NCI-H1092 treated with DMSO at 0.1 percent for 48 hours (cell line): ENCODE measurements at places on chromosomes 7 and 10.

- DNase-seq = no peak
These were observed 134.4 kb downstream of the SH3PXD2A start for GRCh38 chr10:103720964-103721335.

- no peak for DNase-seq
These were observed 650.9 kb upstream of the GALNT17 start for GRCh38 chr7:70480927-70481569.

- DNase-seq = no peak
These were observed 159.7 kb downstream of the AUTS2 start for GRCh38 chr7:69757981-69758430.

- no peak for DNase-seq
These were observed 19.2 kb upstream of the ZNF32 start for GRCh38 chr10:43667761-43668386.

DNA sequence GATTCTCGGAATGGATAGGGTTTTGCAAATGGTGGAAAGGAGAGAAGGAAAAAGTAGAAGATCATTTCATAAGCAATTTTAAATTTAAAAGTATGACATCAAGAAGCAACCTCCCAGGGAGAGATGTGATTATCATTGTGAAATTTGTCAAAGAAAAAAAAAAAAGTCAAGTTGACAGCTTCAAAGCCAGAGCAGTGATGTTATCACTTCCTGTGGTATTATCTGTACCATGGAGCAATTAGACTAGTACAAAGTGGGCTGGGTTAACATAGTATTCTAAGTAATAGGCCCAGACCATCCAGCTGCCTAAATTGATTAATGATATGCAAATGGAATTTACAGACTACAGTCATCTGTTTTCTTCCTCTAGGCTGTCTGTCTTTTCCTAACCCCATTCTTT is 84.0 kb upstream of the NPY start:
- no peak for DNase-seq

GRCh38 chr7:40726559-40726958 is 591.8 kb downstream of the SUGCT start:
- no peak for DNase-seq

- DNase-seq = no peak
These were observed 155.8 kb downstream of the SKIDA1 start for GRCh38 chr10:21369697-21370096.

GRCh38 chr10:28587270-28587969 is 54.5 kb downstream of the WAC start:
- DNase-seq = no peak

DNA sequence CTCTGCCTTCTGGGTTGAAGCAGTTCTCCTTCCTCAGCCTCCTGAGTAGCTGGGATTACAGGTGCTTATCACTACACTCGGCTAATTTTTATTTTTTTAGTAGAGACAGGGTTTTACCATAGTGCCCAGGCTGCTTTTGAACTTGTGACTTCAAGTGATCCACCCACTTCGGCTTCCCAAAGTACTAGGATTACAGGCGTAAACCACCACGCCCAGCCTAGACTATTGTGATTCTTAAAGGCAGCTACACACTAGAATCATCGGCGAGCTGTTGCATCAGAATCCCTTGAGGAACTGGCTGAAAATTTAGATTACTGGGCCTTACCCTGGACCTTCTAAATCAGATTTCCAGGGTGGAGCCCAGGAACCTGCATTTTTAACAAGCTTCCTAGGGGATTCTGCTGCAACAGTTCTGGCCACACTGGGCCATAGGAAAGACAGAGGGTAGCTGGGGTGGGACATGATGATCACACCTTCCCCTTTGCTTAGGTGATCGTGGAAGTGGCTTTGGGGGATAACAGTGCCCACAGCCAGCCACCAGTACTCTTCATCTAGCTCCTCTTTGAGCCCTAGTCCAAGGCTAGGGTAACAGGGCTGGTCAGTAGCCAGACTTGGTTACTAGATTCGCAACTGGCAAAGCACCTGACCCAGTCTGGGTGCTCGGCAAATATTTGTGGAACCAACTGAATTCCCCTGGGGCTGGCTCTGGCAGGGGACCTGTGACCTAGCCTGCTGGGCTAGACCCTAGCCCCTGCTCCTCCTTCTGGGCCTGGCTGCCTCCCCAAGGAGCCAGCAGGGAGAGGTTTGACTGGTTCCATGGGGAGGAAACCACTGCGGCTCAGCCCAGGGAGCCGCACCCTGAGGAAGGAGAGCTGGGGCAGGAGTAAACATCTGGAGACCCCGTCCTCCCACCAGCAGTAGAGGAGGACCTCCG is 67.1 kb upstream of the DUSP5 start:
- no peak for DNase-seq

GRCh38 chr10:26216585-26217395 is at the start of gene GAD2:
GAD2 (plus strand) TSS chr10:26216774; CDS start chr10:26216810, 36 bp downstream.
- peak; percentile 29 for DNase-seq

DNA sequence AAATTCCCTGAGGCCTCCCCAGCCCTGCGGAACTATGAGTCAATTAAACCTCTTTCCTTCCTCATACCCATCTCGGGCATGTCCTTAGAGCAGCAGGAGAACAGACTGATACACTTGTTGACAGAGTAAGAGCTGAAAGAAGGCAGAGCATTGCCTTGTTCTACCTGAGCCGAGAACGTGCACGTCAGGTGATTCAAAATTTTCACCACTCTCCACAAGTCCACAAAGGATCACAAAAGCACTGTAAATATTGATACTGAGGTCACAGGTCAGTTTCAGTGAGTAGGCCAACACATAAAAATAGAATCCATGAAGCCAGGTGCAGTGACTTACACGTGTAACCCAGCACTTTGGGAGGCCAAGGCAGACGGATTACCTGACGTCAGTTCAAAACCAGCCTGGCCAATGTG is 27.8 kb downstream of the DCLRE1C start:
- DNase-seq = no peak

GRCh38 chr10:79390057-79390456 is 42.8 kb downstream of the PPIF start:
- no peak for DNase-seq

DNA sequence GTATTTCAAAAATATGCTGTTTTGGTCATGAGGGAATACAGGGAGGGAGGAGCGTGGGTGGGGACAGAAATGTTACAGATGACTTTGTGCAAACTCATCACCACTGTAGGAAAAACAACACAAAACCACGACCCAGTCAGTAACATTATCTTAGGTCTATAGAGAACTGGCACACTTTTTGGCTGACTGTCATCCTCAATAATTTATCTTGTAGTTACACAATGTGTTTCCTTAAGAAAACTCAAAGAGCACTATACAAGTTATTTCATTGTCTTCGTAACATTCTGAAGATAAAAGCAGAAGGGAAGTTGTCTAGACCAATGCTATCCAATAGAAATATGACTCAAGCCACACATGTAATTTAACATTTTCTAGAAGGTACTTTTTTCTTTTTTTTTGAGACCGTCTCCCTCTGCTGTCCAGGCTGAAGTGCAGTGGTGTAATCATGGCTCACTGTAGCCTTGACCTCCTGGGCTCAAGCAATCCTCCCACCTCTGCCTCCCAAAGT is 16.9 kb upstream of the CDK14 start:
- DNase-seq = no peak

DNA sequence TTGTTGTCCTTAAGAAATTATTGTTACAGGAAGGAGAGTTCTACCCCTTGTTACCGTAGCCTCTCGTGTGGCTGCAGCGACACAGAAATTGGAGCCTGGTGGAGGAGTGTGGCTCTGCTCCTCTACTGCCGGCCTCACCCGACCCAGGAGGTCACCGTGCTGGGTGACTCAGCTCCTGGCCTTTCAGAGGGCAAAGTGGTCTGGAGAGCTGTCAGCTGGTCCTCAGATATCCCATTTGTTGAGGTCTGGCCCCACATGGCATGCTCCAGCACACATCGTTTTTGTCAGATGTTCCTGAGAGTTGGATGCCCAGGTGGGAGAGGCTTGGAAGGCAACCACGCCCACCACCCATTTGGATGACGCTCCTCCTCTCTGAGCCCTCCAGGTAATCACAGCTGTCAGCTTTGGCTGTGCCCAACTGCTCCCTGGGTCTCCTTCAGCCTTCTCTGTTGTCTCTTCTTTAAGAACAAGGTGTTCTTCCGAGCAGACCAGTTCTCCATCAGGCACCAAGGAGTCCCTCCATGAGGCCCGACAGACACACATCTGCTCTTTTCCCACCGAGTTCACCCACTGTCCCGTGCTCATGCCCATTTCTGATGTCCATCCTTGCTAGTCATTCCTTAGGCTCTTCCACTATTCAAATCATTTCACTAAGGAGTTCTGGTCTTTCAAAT is 80.3 kb downstream of the RAMP3 start:
- no peak for DNase-seq

DNA sequence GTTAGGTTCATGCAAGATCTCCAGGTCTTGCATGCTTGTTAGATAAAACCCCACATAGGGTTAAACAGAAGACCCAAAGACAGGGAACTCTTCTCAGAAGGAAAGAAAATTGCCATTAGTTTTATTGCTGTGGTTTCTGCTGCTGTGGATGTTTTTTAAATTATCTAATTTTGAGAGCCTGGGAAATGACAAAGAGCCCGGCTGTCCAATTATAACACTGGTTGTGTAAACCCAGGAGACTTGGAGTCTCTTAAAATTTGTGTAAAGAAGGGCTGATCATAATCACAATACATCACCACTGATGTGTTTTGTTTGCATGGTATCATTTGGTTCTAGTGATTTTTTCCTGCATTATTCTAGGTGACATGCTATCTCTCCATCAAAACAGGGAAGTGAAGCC is 246.5 kb upstream of the MYO3A start:
- DNase-seq = no peak

- DNase-seq = no peak
These were observed 59.8 kb downstream of the C10orf120 start for GRCh38 chr10:122639801-122640200.

DNA sequence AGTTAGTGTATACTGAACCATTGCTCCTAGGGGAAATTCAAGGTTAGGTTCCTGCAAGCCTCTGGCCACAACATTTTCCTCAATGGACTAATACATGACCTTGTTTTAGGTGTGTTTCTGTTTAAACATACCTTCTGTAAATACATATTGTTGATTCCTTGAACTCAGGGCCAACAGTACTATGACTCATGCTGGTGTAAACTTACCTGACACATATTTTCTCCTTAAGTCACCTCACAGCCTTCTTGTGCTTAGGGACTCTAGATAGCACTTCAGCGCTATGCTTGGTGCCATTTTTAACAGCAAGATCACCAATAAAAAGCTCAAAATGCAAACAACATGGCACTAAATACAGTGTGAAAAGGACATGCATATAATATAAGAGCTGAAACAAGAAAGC is 176.4 kb downstream of the TAX1BP1 start:
- no peak for DNase-seq

DNA sequence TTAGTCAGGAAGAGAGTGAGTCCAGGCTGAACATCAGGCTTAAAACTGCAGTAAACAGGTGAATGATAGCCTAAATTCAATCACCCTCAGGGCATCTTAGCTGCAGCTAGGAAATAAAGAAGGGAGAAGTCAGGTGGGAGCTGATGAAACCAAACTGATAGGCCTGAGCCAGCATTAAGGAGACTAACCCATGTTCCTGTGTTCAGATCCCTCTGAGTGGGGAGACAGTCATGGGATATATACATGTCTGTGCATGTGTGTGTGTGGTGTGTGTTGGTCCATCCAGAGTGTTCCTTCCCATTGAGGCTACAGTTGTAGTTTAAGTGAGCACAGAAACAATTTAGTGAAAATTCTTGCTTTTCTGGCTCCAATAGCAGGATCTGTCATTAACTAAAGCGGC is 480.9 kb downstream of the PHTF2 start:
- DNase-seq = no peak

DNA sequence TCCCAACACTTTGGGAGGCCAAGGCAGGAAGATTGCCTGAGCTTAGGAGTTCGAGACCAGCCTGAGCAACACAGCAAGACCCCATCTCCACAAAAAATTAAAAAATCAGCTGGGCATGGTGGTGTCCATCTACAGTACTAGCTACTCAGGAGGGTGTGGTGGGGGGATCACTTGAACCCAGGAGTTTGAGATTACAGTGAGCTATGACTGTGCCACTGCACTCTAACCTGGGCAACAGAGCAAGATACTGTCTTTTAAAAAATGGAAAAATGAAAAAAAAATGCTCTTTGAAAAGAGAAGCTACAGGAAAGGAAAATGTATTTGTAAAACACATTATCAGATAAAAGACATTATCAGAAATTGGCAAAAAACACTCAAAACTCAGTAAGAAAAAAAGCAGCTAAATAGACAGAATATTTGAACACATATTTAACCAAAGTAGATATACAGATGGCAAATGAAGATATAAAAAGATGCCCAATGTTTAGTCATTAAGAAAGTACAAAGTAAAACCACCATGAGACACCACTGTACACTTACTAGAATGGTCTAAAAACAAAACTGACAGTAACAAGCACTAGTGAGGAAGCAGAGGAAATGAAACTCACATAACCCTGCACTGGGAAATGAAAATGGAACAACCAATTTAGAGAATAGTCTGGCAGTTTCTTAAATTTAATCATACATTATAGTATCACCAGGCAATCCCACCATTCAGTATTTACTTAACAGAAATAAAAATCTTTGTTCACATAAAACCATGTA is 40.5 kb downstream of the NRBF2 start:
- no peak for DNase-seq

DNA sequence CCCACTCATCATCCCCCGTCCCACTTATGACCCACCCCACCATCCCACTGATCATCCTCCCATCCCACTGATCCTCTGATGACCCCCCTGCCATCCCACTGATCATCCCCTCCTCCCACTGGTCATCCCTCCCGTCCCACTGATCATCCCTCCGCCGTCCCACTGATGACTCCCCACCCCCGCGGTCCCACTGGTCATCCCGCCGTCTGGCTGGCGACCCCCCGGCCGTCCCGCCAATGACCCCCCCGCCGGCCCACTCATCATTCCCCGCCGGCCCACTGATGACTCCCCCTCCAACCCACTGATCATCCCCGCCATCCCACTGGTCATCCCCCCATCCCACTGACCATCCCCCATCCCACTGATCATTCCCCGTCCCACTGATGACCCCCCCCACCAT is 161.1 kb downstream of the GRM8 start:
- DNase-seq = no peak

DNA sequence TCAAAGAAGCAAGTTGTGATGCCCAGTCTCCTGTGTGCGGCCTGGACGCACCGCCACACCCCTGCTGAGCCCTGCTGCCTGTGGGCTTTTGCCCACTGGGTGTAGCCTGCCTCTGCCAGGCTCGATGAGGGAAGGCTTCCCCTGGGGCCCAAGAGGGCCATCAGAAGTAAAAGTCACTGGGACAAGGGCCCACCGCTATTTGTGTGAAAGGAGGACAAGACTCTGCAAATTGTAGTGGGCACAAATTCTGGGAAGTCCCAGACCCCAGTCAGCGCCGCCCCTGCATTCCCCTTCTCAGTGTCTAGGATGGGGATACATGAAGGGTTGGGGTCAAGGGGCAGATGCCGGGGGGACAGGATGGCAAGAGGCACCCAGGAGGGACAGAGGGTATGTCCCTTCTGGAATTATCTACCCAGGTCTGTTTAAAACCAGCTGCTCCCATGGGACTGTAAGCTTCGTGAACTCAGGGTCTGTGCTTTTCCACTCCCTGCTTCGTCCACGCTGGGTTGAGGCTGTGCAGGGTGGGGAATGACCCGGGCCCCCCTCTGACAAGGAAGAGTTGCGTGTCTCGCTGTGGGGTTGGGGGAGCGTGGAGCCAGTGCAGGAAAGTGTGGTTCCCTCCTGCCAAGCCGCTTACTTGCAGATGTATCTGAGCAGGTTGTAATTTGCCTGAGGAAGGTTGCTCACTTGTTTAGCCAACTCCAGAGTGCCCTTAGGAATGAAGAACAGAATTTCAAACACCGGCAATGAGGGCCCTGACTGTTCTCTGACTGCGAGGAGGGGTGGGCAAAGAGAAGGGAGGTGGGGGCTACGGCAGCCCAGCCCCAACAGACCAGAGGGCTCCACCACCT is 147.2 kb downstream of the MAPK8 start:
- DNase-seq = no peak

- no peak for DNase-seq
These were observed 18.7 kb upstream of the SLF2 start for GRCh38 chr10:100894033-100894432.
